ENCODE measurements at places on chromosomes 2 and 18. TPM values are rescaled to one million over a fixed set of nuclear protein-coding genes. Genes with fewer than 3 reads are reported as not detected.

GRCh38 chr2:188474316-188474715 lies 182.6 kb downstream of the GULP1 start:
- no peak for DNase-seq

DNA sequence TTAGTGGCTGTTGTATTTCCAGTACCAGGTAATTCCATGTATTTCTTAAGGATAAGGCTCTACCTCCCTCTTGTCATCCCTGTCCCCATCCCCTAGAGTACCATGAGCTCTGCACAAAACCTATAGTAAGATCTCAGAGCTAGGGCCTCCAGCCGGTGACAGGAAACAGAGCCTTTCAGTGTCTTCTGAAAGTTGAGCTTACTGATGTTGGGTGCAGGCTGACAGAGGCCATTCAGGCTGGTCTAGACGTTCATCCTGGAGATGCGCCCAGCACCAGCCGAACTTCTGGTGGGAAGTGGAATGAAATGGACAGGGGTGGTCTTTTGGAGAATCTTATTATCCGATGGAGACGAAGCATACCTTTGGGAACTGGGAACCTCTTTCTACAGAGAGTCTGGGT lies 16.7 kb upstream of the LYPD6B start:
- no peak for DNase-seq

DNA sequence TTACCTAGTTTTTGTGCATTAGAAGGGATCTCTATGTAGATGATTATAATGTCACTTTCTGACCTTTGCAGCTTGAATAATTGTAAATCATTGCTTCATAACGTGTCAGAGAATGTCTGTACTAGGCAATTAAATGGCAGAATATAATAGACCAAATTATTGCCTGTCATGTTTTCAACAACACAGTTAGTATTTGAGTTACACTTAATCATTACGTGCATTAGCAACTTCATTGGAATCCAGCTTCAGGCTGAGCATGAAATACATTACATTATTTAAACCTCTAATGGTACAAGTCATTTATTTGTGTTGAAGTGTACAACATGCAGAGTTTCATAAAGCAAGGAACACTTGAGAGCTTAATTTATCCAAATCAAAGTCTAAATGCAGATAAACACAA lies 48.0 kb downstream of the ZNF407 start:
- DNase-seq, result no peak

- peak; percentile 38 for DNase-seq
Measured at GRCh38 chr18:22765896-22766295, 167.2 kb upstream of the RBBP8 start.

DNA sequence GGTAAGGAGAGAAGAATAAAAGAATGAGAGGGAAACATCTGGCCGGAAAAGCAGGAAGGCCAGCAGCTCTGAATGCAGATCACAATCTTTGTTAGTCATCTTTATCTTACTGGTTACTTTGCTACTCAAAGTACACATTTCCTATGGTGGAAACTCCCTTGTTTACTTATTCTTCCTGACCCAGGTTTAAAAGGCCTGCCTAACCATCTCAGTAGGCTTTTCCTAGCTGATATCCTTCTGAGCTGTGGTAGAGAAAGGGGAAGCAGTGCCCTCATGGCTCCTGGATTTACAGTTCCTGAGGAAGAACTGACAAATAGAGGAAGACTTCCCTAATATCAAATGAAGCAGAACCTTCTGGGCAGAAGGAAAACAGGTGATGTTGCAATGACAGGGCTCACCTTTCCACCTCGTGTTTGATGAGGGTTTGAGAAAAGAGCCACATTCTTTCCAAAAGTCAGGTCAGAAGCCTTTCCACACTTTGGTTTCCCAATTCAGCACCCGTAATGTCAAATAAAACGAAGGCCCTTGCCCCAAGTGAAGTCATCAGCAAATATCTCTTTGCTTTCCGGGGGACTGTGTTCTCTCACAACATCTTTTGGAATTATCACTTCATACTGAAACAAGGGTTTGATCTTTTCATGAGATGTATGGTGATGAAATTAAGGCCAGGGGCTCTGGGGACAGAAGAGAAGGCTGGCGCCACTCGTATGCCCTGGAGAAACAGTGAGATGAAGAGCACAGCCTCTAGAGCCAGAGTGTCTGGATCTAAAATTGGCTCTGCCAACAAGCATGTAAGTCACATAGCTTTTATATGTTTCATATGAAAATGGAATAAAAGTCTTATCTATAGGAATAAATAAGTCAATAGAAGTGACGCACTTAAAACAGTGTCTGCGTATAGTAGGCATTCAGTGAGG lies 26.7 kb upstream of the APOB start:
- peak; percentile 5 for DNase-seq

- peak; percentile 35 for DNase-seq
Measured at GRCh38 chr2:85536479-85536878, 2.5 kb upstream of the MAT2A start.

- DNase-seq, result no peak
Measured at GRCh38 chr2:175844169-175844568, 157.9 kb downstream of the LNPK start.

DNA sequence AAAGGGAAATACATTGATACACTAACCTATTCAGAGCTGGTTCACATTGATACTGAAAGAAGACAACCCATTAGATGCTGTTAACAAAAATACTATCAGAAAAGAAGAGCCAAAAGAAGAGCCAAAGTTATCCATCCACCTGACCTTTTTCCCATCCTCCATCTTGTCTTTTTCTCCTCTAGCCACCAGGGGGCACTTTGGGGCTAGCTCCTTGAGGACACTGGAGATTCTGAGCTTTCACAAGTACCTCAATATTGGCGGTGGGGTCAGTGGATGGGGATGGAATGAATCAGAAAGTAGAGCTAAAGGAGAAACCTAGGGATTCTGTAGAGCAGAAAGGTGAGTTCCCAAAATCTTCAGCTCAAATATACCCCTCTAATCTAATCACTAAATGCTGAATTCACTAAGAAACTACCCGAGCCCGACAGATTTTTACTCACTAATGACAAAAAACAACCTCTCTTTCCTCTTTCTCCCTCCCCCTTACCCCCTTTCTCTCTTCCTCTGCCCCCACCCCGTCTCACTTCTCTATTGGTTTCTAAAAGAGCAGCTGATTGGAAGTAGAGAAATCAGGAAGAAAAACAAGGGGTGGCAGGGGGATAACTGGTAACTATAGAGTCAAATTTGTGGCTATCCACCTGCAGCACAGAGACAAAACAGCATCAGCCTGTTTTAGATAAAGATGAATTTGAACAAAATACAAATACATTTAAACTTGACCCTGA lies 203.3 kb downstream of the TCF4 start:
- DNase-seq, result no peak

DNA sequence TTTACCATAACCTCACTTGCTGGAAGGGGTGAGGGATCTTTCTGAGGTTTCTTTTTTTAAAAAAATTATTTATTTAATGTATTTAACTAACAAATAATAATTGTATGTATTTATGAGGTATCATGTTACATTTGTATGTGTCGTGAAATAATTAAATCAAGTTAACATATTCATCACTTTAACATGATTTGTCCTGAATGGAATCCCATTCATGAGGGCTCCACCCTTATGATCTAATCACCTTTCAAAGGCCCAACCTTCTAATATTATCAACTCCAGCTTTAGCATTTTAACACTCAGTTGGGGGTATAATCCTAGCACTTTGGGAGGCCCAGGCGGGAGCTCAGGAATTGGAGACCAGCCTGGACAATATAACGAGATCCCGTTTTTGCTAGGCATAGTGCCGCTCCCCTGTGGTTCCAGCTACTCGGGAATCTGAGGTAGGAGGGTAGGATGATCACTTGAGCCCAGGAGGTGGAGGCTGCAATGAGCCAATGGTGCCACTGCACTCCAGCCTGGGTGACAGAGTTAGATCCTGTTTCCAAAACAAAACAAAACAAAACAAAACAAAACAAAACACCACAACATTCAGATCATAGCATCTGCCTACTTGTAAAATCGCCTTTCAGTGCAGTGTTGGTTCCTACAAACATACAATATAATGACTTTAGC lies 1.1 kb upstream of the TAF4B start:
- DNase-seq, result no peak

DNA sequence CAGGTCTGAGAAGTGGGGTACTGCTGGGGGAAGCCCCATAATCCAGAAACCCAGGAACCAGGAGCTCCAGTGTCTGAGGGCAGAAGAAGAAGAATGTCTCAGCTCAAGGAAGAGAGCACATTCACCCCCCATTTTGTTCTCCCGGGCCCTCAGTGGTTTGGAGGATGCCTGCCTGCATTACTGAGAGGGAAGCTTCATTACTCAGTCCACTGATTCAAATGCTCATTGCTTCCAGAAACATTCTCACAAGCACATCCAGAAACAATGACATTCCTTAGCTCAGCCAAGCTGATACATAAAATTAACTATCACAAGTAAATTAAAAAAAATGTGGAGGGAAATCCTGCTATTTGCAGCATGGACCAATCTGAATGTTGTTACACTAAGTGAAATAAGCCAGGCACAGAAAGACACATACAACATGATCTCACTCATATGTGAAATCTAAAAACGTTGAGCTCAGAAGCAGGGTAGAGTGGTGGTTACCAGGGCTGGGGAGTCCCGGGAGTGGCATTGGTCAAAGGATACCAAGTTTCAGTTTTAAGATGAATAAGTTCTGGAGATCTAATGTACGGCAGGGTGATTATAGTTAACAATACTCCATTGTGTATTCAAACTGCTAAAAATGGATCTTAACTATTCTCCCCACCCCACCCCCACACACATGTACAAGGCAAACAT lies 459.3 kb downstream of the GALR1 start:
- DNase-seq, result no peak

GRCh38 chr2:37189452-37190153 lies 1.1 kb upstream of the SULT6B1 start:
- peak; percentile 64 for DNase-seq

GRCh38 chr2:217757108-217757463 lies 245.7 kb downstream of the TNS1 start:
- DNase-seq, result no peak

DNA sequence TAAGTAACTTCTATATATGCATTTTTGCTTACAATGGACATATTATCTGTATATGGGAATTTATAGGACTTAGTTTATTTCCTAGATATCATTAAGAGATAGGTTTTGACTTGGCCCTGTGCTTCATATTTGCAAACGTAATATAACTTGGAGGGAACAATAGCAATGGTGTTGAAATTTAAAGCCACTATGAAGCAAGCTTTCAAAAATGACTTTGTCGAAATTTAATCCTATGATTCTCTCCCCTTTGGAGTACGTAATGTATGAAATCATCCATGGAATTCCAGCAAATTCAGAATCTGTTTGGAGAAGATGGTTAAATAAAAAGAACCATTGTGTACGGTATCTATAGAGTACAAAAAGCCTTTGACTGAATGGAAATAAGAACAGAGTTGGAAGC lies 486.3 kb downstream of the ARHGAP15 start:
- no peak for DNase-seq

DNA sequence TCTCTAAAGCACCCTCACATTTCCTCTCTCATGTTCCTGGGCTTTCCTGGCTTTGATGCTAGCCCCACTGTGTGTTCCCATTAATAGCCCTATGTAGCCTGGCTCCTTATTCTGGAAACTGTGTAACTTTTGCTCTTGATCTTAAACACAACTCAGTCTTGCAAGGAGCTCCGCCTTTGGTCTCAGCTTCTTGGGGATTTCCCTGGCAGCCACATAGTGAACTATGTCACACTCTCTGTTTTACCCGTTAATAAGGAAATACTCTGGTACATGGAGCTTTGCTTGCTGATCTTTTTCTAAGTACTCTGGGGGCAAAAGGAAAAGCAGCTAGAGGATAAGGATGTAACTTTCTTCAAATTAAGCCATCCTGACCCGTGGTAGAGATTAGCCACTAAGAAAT lies 259.3 kb downstream of the NEDD4L start:
- no peak for DNase-seq

GRCh38 chr2:80058562-80058961 lies 246.0 kb downstream of the LRRTM1 start:
- DNase-seq, result no peak

- DNase-seq, result no peak
Measured at GRCh38 chr2:71635798-71636197, 182.4 kb downstream of the DYSF start.

GRCh38 chr2:217329023-217329431 lies 469.2 kb upstream of the TNP1 start:
- DNase-seq, result no peak

GRCh38 chr2:173054466-173054865 lies 21.2 kb upstream of the MAP3K20 start:
- DNase-seq, result no peak

DNA sequence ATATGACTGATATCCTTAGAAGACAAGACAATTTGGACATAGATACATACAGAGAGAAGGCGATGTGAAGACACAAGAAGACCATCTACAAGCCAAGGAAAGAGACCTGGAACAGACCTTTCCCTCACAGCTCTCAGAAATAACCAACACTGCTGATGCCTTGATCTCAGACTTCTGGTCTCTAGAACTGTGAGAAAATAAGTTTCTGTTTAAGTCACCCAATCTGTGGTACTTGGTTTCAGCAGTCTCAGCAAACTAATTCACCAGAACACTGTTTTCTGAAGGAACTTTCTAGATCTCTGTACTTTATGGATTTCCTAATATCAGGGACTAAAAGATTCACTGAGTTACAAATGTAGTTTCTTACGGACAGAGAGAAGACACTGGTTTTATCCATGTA lies 58.8 kb downstream of the NAB1 start:
- DNase-seq, result no peak

GRCh38 chr2:193446967-193447366 lies 1252.2 kb upstream of the TMEFF2 start:
- DNase-seq, result no peak

GRCh38 chr2:65276609-65277008 lies 49.0 kb downstream of the ACTR2 start:
- no peak for DNase-seq

GRCh38 chr2:39593439-39594393 lies 72.0 kb upstream of the TMEM178A start:
- peak; percentile 83 for DNase-seq

- peak; percentile 68 for DNase-seq
Measured at GRCh38 chr18:75201282-75202270, 7.4 kb downstream of the PTGR3 start.

DNA sequence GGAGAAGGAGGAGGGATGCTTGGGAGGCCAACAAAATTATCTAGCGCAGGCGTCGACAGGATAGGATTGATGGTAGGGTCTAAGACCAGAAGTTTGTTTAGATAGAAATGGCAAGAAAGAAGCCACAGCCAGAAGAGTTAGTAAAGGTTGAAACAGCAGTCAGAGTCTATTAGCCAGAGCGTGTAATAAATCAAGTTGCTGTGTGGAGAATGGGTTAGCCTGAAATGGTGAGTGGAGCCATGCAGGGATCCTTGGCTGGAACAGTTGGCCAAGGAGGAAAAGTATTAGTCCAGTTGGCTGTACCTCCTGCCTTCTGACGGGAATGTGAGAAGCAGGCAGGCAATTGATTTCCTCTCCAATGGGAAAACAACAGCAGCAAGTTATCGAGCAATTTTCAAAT lies 190.7 kb upstream of the CCDC68 start:
- DNase-seq, result peak; percentile 21

- DNase-seq, result no peak
Measured at GRCh38 chr2:9639740-9640343, 9.0 kb upstream of the YWHAQ start.

AGFG1 gene
- 69.8 TPM for total RNA-seq

CHRND gene
- total RNA-seq, result not detected

UGT1A10 gene
- total RNA-seq, result 2.0 TPM

EIF2B4 gene
- total RNA-seq, result 40.6 TPM

GKN2 gene
- total RNA-seq, result 16.5 TPM

CYP27A1 gene
- 44.2 TPM for total RNA-seq

KCNE4 gene
- 8.0 TPM for total RNA-seq

CDKL4 gene
- total RNA-seq, result 4.2 TPM

SLC5A7 gene
- not detected for total RNA-seq

NEU2 gene
- total RNA-seq, result not detected

PKDCC gene
- 79.9 TPM for total RNA-seq

Data from stomach (tissue), 19 donors.